ENCODE measurements at places on chromosomes 6 and 20. TPM values are rescaled to one million over a fixed set of nuclear protein-coding genes. Genes with fewer than 3 reads are reported as not detected.

DNA sequence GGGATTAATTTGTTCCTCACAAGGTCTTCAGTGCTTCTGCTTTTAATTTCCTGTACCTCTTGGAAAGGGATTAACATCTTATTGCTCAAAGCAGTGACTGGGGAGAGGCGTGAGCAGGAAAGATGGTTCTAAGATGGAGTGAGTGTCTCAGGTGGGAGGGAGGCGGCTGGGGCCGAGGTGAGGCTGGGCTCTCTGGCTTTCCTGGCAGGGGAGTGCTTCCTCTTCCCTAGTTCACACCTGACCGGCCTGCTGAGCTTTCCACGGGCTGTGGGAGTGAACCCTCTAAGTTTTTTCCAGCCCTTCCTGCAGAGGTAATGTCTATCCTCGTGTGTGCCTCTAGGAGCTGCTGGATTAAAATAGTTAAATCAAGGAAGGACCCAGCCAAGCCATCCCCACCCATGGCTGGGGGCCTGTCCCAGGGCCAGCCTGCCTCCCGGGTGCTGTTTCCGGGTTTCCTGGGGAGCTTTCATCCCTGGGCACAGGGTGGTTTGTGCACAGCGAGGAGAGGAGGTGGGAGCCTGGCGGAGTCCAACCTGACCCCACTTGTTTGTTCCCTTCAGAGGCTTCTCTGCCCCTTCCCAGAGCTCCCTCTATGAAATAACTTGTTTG is 179.1 kb downstream of the TFAP2C start:
- H3K27me3 ChIP-seq = peaks cover 4% of the 10 kb centered on the region
- DNase-seq = no peak
- H3K4me3 ChIP-seq = no peak overlapping the region

DNA sequence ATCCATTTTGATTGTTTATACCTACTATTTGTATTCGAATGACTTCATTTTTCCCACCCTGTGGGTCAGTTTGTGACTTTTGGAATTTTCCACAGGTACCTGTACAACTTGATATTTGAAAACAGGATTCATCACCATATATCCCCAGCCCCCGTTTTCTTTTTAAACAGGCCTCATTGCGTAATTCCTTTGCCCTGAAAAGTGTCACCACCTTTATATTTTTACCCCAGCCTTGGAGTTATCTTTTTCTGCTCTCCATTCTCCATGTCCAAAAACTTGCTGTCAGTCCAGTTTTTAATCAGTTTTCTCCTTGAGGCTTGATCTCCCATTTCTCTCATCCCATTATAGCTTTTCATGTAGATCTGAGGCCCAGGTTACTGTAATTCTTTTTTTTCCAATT is 16.6 kb downstream of the ZKSCAN8 start:
- H3K36me3 ChIP-seq = peaks cover 45% of the 10 kb centered on the region
- no peaks in the 10 kb centered on the region for H3K27me3 ChIP-seq
- no peak for DNase-seq
- no peak overlapping the region for H3K27ac ChIP-seq

- no peak overlapping the region for H3K27ac ChIP-seq
- no peaks in the 10 kb centered on the region for H3K36me3 ChIP-seq
- no peak for DNase-seq
- no peak overlapping the region for H3K4me3 ChIP-seq
- H3K27me3 ChIP-seq = peaks cover 36% of the 10 kb centered on the region
- H3K4me1 ChIP-seq = no peaks in the 10 kb centered on the region
Observed at GRCh38 chr6:44339763-44340625, 2.5 kb upstream of the SPATS1 start.

- no peaks in the 10 kb centered on the region for H3K36me3 ChIP-seq
- H3K4me3 ChIP-seq = no peak overlapping the region
- no peak overlapping the region for H3K27ac ChIP-seq
- no peaks in the 10 kb centered on the region for H3K27me3 ChIP-seq
- no peaks in the 10 kb centered on the region for H3K4me1 ChIP-seq
Observed at GRCh38 chr6:156517088-156517487, 260.1 kb upstream of the ARID1B start.

DNA sequence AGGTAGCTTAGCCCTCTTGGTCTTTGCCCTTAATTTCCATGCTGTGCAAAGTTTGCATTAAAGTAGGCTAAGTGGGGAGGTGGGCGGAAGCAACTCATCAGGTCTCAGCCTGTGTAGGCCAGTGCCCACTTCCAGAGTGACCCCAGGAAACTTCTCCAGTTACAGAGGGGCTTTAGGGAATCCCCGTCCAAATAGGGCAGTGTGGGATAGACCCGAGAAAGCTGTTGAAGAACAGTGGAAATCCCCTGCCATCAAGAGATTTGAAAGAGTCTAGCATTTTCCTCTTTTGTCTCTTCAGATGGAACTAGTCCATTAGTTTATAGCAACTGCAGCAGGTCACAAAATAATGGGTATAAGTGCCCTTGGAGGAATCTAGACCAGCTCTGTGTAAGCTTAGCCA is 20.2 kb downstream of the SF3B5 start:
- H3K27ac ChIP-seq = no peak overlapping the region
- no peaks in the 10 kb centered on the region for H3K36me3 ChIP-seq
- no peak overlapping the region for H3K4me3 ChIP-seq
- H3K4me1 ChIP-seq = peaks cover 14% of the 10 kb centered on the region

DNA sequence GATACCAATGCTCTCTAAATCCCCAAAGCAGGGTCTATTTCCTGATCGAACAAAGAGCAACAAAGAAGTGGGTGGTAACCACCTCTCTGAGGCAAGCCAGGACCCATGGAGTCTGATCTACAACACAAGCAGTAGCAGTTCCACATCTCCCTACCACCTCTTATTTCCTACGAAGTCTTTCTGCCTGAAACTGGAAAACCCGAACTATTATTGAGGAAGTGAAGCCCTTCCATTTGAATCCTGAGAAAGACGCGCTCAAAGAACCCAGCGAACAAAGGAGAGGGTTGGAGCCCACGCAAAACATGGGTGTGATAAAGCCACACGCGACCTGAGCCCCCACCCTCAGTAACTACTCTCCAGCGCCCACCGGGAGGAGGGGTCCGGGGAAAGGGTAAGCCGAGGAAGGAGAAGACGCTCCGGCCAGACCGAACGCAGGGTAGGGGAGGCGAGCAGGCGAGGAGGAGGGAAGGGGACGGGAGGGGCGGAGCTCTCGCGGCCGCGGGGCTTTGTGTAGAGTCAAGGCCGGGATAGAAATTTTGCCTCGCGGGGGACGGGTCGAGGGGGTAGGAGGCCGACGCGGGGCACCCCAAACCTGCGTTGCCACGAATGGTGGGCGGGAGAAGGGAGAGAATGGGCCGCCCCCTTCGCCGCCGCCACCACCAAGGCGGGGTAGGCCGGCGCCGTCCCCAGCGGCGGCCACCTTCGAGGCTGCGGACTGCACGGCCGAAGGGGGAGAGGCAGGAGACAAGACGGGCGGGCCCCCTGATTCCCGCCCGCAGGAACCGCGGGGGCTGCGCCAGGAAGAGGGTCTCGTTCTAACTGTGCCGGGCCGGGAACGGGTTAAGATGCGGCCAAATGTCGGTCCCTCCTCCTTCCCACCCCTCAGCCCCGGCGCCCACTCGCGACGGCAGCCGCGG is 802 bp downstream of the HDAC2 start:
- H3K27me3 ChIP-seq = no peaks in the 10 kb centered on the region
- H3K27ac ChIP-seq = peak overlapping the region; percentile 83
- DNase-seq = peak; percentile 57
- H3K4me1 ChIP-seq = no peaks in the 10 kb centered on the region

- peak overlapping the region; percentile 96 for H3K27ac ChIP-seq
- H3K27me3 ChIP-seq = no peaks in the 10 kb centered on the region
- peak; percentile 88 for DNase-seq
Observed at GRCh38 chr6:27133281-27134227, 113.9 kb upstream of the PRSS16 start.

DNA sequence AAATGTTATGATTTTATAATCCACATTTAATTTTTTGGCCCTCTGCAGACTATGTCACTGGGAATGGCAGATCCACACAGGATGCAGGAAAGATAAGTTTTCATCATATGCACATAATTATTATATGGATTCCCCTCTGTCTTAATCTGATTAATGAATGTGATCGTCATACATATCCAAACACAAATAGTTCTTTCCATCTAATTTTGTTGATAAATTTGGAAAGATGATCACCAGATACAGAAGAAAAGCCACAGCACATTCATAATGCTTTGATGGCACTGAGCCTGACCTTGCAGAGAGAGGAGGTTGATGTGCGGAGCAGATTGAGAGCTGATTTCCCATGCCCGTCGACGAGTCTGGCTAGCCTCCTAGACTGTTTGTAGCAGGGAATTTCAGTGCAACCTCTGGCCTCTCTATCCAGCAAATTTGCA is 471.5 kb downstream of the EPM2A start:
- no peak for DNase-seq
- H3K27ac ChIP-seq = no peak overlapping the region
- no peaks in the 10 kb centered on the region for H3K4me1 ChIP-seq
- no peaks in the 10 kb centered on the region for H3K36me3 ChIP-seq
- H3K4me3 ChIP-seq = no peak overlapping the region

GRCh38 chr20:5859608-5860007 is 90.7 kb downstream of the TRMT6 start:
- no peak overlapping the region for H3K27ac ChIP-seq
- peaks cover 18% of the 10 kb centered on the region for H3K4me1 ChIP-seq
- no peak overlapping the region for H3K4me3 ChIP-seq
- DNase-seq = no peak
- H3K36me3 ChIP-seq = no peaks in the 10 kb centered on the region

- no peak for DNase-seq
- no peaks in the 10 kb centered on the region for H3K27me3 ChIP-seq
- H3K4me1 ChIP-seq = no peaks in the 10 kb centered on the region
- H3K36me3 ChIP-seq = no peaks in the 10 kb centered on the region
Observed at GRCh38 chr6:143223895-143224294, 163.2 kb downstream of the AIG1 start.

- H3K36me3 ChIP-seq = no peaks in the 10 kb centered on the region
- no peaks in the 10 kb centered on the region for H3K27me3 ChIP-seq
- H3K4me1 ChIP-seq = 0 out of 2 replicates have a peak, but pooled peaks cover 3% of the 10 kb centered on the region
- no peak overlapping the region for H3K27ac ChIP-seq
- H3K4me3 ChIP-seq = no peak overlapping the region
- DNase-seq = no peak
Observed at GRCh38 chr6:90204327-90205056, 92.2 kb downstream of the BACH2 start.

GRCh38 chr6:24907919-24908649 is 27.7 kb downstream of the RIPOR2 start:
- DNase-seq = no peak
- H3K4me3 ChIP-seq = no peak overlapping the region
- H3K36me3 ChIP-seq = no peaks in the 10 kb centered on the region
- H3K27me3 ChIP-seq = no peaks in the 10 kb centered on the region

DNA sequence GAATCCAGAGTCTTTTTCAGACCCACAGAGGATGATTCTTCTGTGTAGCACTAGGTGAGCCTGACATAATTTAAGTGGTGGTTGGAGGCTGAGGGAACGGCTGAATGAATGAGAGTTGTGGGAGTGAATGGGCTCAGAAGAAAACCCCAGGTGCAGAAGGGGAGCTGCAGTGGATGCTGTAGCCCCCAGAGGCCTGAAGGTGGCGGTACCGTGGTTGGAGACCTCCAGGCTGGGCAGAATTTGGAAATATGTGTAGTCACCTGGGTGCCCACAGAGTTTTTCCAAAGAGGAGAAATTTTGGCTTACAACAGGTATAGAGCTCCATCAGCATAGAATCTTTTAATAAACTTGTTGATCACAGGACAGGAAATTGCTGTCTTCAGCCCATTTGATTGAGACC is 6.5 kb upstream of the RAET1G start:
- H3K27ac ChIP-seq = no peak overlapping the region
- peaks cover 5% of the 10 kb centered on the region for H3K4me1 ChIP-seq
- peak; percentile 35 for DNase-seq
- H3K4me3 ChIP-seq = no peak overlapping the region

DNA sequence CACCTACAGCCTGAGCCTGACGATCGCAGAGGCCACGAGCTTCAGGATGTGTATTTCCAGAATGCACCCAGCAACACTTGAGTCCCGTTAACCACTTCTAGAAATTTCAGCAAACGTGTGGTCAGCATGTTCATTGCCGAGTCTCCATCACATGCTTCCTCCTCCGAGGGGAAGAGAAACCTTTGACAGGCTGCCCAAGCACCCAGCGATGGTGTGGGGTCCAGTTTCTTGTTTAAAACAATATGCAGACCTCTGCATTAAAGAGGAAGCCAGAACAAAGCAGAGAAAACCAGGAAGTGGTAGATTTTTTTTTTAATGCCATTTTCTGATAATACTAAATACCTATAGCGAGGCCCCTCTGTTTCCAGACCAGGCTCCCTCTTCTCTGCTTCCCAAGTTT is 71.9 kb downstream of the GNAS-AS1 start:
- peaks cover 36% of the 10 kb centered on the region for H3K27me3 ChIP-seq
- H3K4me1 ChIP-seq = no peaks in the 10 kb centered on the region
- no peaks in the 10 kb centered on the region for H3K36me3 ChIP-seq
- no peak for DNase-seq

Gene TREM2
- total RNA-seq = not detected

Gene MUC22
- not detected for total RNA-seq

Gene CDH26
- not detected for total RNA-seq

Gene ERVFRD-1
- not detected for total RNA-seq

Gene ACTL10
- total RNA-seq = not detected

Gene CRISP3
- not detected for total RNA-seq

Gene CYP39A1
- 2.1 TPM for total RNA-seq

Gene MOXD1
- 37.3 TPM for total RNA-seq

Gene CALHM4
- total RNA-seq = not detected

Gene CLDN20
- not detected for total RNA-seq

Gene TSPO2
- not detected for total RNA-seq

Gene ADGRG6
- 4.5 TPM for total RNA-seq
